Left lung (tissue), 14 donors: ENCODE measurements at places on chromosomes 3 and 15. TPM values are rescaled to one million over a fixed set of nuclear protein-coding genes. Genes with fewer than 3 reads are reported as not detected.

TMC3 gene
- not detected for total RNA-seq

CHDH gene
- total RNA-seq = 11.4 TPM

DPH3 gene
- 30.4 TPM for total RNA-seq

FGF7 gene
- total RNA-seq = 29.6 TPM

ACKR4 gene
- 6.9 TPM for total RNA-seq

CELF6 gene
- total RNA-seq = 2.2 TPM

MAP3K13 gene
- total RNA-seq = 48.0 TPM

TMEM43 gene
- total RNA-seq = 104 TPM

STRA6 gene
- total RNA-seq = 0.38 TPM

MYEF2 gene
- 19.7 TPM for total RNA-seq

SCN5A gene
- 0.97 TPM for total RNA-seq

ANKDD1A gene
- 6.3 TPM for total RNA-seq

CYP1A2 gene
- total RNA-seq = not detected

SST gene
- not detected for total RNA-seq

SLC22A13 gene
- 0.68 TPM for total RNA-seq

RBM6 gene
- 86.3 TPM for total RNA-seq

TMEM212 gene
- total RNA-seq = not detected

SPATA12 gene
- 0.17 TPM for total RNA-seq

GRK7 gene
- total RNA-seq = not detected

SLC24A1 gene
- total RNA-seq = 8.3 TPM

LIPC gene
- total RNA-seq = 0.76 TPM

ECE2 gene
- not detected for total RNA-seq

CIB2 gene
- total RNA-seq = 3.5 TPM

PLCB2 gene
- total RNA-seq = 86.4 TPM

ZNF501 gene
- total RNA-seq = 4.4 TPM

CLDN18 gene
- total RNA-seq = 354 TPM

ARPIN gene
- total RNA-seq = 31.7 TPM

MITF gene
- 29.6 TPM for total RNA-seq

PIERCE2 gene
- total RNA-seq = 3.9 TPM

PRRT3 gene
- 2.5 TPM for total RNA-seq

PLXNB1 gene
- total RNA-seq = 65.0 TPM

ZNF106 gene
- 106 TPM for total RNA-seq

METTL6 gene
- total RNA-seq = 16.1 TPM

TM4SF4 gene
- total RNA-seq = 2.0 TPM

SGO1 gene
- 3.3 TPM for total RNA-seq

MYH15 gene
- total RNA-seq = 0.05 TPM

DPPA2 gene
- not detected for total RNA-seq

ACTRT3 gene
- 2.1 TPM for total RNA-seq

CYP11A1 gene
- 0.64 TPM for total RNA-seq

EPHA3 gene
- total RNA-seq = 6.2 TPM

CP gene
- 15.4 TPM for total RNA-seq

B2M gene
- total RNA-seq = 4,127 TPM

LIPH gene
- total RNA-seq = 35.6 TPM

DUSP7 gene
- total RNA-seq = 35.9 TPM

SHC4 gene
- 0.47 TPM for total RNA-seq

GOLGA6L10 gene
- 2.1 TPM for total RNA-seq

RAB6B gene
- 3.7 TPM for total RNA-seq

MESP2 gene
- not detected for total RNA-seq

NR2E3 gene
- total RNA-seq = 0.61 TPM

DNASE1L3 gene
- total RNA-seq = 3.0 TPM

SNUPN gene
- total RNA-seq = 23.8 TPM

ILDR1 gene
- total RNA-seq = 9.8 TPM

CAPN3 gene
- 27.3 TPM for total RNA-seq
